Neural progenitor cell (in vitro differentiated cells): ENCODE measurements at places on chromosomes 16 and 17. TPM values are rescaled to one million over a fixed set of nuclear protein-coding genes. Genes with fewer than 3 reads are reported as not detected.

DNA sequence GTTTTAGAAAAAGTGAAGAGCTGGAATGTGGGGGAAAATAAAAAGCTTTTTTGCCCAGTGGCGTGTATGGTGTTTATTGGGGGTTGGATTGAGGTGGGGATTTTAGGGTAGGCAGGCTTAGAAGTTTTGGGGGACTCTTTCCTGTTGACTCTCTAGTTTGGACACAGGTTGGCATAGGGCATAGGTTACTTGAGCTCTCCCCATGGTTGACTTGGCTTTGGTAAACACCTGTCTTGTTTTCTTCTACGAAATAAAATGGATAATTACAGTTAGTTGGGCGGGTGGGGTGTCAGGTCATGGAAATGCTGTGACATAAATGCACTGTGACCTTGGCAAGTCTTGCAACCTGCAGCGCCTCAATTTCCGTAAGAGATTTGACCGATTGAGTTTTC, 680 bp upstream of the TAOK2 start:
- DNase-seq, result no peak

DNA sequence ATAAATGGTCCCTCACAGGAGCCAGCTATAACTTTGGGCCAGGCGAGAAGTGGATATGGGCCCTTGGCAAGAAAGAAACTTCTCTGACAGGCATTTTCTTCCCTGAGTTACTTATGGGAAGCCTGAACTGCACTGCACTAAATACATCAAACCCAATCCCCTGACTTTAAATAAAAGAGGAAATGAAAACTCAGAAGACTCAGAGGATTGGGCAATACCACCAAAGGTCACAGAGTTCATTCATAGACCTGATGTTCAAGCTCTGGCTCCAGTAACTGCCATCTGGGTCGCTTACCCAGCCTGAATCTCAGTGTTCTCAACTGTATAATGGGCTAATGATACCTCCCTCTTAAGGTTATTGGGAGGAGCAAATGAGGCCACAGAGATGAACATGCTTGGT, 815 bp downstream of the KRT35 start:
- no peak for DNase-seq

SPNS3 gene
- not detected in 2 replicates for total RNA-seq

DNA sequence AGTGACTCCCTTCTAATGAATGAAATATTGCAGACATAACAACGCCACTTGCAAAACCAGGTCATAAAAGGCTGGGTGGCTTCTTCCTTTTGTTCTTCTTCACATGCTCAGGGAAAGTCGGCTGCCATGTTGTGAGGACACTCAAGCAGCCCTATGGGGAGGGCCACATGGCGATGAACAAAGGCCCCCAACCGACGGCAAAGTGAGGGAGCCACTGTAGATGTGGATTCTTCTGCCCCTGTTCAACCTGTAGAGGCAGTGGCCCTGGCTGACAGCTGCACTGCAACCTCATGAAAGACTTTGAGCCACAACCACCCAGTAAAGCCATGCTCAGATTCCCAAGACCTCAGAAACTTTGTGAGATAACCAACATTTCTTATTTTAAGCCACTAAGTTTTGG, 203.5 kb upstream of the TNRC6C start:
- no peak for DNase-seq

GRCh38 chr16:14347706-14348105, 276.6 kb downstream of the MRTFB start:
- DNase-seq, result no peak

DNA sequence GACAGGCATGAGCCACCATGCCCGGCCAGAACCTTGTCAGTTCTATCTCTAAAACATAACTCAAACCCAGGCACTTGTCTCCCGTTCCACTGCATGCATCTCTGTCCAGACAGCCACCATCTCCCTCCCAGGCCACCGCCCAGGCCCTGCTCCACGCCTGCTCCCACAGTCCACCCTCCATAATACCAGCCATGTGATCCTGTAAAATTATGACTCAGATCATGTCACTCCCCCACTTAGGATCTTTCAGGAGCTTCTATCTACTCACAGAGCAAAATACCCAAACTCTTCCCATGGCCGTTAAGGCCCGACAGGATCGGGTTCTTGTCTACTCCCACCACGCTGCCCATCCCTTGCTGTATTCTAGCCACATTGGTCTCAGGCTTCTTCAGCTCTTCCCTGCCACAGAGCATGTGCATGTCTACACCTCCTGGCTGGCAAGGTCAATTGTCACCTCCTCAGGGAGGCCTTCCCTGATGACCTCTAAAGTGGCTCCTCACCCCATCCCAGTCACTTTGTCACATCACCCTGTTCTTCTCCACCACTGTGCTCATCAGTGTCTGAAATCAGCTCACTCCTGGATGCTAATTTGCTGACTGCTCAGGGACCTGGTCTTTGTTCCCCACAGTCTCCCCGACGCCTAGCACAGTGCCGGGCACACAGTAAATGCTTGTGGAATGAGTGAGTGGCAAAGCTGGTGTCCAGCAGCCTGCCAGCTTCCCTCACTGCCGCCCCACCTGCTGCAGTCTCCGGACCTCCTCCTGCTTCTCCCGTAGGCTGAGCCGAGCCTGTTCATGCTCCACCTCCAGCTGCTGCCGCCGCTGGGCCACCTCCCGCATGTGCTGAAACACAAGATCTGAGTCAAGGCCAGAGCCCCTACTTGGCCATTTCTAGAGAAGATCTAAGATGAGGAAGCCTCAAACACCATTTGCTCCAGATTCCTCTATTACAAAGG, 6.7 kb downstream of the TSPOAP1 start:
- no peak for DNase-seq

DNA sequence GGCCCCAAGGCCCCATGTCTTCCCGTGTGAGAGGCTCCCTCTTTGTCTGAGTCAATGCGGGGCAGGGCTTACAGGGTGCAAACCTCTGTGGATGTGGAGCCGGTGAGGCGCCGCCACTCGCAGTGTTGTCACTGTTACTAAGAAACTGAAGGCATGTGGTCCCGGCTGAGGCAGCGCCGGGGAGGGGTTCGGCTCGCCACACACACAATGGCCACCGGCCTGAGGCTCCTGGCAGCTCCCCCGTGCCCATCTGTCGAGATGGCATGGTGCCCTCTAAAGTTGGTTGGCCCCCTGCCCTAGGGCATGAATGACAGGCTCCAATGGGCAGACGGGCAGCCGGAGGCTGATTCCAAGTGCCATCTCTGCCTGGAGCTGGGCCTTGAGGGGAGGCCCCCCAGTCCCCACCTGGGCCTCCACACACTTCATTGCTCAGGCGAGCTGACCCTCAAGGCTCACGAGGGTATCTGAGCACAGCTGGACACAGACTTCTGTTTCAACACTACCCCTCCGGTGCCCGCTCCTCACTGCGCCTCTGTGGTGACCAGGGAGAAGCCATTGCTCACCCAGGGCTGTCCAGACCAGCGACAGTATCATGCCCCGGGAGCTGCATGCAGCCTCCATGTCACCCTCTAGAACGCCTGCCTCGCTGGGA, 137.2 kb downstream of the C16orf78 start:
- no peak for DNase-seq

- DNase-seq, result no peak
Observed at GRCh38 chr16:60077861-60078260, 1343.7 kb upstream of the GOT2 start.

- no peak for DNase-seq
Observed at GRCh38 chr17:8728971-8729370, 15.7 kb downstream of the CCDC42 start.

DNA sequence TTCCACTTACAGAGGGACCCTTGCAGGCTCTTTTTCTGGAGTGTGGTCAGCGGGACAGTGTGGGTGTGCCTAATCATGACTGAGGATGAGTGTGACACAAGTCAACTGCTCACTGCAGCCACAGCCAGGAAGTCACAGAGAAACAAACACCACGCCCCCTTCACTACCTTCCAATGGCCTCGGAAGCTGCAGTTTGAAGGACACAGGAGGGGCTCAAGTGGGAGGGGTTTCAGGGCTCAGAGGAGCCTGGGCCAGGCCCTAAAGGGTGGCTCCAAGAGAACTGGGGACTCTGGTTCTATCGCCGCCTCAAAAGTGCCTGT, 116.2 kb upstream of the SDK2 start:
- DNase-seq, result peak; percentile 64

DNA sequence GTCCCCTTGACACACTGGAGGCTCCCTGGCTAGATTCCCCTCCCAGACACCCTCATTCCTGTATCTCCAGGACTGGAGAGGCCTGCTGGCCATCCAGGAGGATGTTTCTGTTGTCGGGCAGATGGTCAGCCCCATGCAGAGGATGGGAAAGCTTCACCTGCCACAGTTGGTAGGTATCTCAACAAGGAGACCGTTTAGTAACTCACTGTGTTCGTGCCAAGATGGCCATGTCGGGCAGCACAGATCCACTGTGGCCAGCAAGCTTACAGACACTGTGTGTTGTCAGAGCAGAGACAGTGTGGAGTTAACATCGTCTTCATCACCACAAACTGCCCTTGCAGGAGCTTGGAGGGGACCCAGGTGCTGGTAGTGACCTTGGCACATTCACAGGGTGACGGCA, 390.9 kb downstream of the SEC14L1 start:
- no peak for DNase-seq

DNA sequence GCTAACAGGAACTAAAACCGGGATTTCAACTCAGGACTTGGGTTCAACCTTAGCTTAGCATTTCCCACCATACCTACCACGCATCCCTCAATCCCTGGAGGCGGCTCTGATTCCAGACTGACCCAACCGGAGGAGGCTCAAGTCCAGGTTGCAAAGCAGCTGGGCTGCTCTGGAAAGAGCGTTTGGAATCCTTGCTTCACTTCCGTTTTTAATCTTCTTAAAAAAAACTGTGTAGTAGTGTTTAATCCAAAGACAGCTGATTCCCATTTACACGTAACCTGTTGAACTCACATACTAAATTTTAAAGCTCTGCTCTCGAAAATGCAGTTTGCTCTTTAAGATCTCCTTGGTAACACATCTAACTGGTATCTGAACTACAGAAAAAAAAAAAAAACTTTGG, 50.0 kb downstream of the NXN start:
- no peak for DNase-seq
